Occipital lobe (tissue), 3 donors: ENCODE measurements at places on chromosomes 2 and 18.
A peak's percentile ranks its signal among the peaks of the same experiment; 100 is the strongest.

DNA sequence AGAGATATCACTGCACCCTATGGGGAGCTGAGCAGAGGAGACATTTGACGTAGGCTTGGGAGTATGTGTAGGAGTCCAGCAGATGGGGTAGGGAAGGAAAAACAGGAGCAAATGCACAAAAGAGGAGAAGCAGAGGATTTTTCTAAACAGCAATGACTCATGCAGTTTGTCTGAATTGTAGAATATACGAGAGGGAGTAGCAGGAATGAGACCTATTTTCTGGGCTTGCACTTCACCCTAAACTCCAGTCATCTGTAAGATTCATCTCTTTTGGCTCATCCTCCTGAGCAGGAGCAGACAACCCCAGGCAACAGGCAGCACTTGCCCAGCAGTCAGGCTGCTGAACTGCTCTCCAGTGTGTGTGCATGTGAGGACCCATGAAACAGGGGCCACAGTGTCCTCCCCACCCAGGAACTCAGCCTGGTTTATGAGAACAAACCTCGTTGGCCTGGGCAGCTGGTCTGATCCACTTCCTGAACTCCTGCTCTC is 100.2 kb upstream of the CDC42EP3 start:
- peak; percentile 10 for DNase-seq

DNA sequence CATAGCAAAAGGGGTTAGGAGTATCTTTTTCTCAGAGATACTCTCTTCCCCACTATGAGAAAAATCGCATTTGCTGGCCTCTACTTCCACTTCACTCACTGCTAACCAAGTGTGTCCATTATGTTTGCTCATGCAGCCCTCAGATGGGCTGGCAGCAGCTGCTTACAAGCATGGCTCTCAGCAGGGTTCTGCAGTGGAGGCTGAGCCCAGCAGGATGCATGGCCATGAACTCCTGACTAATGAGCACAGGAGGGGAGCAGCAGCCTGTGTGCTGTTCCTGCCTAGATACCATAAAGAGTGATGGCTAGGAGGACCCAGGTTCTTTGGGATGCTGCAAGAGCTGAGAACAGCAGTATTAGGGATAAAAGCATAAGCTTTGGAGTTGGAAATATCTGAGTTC is 316.9 kb upstream of the THSD7B start:
- DNase-seq = no peak

- DNase-seq = no peak
Observed at GRCh38 chr2:96875498-96876268, 5.8 kb upstream of the SEMA4C start.

DNA sequence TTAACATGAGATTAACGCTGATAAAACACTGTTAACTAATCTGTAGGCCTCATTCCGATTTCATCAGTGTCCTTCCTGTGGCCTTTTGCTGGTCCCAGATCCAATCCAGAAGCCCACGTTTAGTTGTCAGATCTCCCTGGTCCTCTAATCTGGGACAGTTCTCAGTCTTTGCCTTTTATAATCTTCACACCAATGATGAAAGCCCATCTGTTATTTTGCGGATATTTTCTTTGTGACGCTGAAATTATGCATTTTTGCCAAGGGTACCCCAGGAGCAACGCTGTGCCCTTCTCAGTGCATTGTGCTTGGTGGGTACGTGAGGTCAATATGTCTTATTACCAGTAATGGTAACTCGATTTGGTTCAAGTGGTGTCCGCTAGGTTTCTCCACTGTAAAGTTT is 51.1 kb downstream of the COPS8 start:
- no peak for DNase-seq

- no peak for DNase-seq
Observed at GRCh38 chr2:27844821-27845255, 45.3 kb downstream of the RBKS start.

DNA sequence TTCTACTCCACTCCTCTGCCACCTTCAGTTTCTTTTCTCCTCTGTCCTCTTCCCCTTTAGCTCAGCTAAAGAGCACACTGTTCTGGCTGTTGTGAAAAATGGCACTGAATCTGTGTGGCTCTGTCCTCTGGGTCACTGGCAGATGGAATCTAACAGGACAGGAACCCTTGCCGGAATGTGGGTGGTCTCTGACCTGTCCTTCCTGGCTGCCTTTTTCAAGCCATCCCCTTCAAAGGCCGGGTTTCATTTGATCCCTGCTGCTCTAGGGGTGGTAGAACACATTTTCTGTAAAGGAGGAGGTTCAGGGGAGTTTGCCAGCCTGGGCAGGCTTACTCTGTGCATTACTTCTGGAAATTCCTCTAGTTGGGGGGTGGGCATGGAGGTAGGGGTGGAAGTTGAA is 29.9 kb downstream of the MTCL1 start:
- no peak for DNase-seq

- DNase-seq = no peak
Observed at GRCh38 chr18:56276466-56276865, 361.9 kb downstream of the TXNL1 start.

DNA sequence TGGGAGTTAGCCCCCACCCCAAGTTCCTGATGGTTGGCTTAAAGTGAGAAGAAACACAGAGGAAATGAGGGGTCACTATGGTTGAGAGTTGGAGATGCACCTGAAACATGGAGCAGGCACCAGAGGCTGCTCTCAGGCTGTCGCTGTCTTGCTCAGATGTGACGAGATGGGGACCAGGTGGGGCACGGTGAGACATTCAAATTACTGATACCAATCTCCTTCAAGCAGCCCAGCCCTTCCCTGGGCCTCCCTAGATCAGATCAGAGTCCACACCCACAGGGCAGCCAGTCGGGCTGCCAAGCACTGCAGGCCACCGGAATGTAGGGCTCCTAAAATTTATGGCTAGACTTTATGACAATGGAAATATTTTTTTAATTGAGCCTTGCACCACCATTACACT is 176.6 kb downstream of the CELF4 start:
- no peak for DNase-seq

GRCh38 chr18:45111502-45111848 is 430.8 kb downstream of the SETBP1 start:
- DNase-seq = no peak

DNA sequence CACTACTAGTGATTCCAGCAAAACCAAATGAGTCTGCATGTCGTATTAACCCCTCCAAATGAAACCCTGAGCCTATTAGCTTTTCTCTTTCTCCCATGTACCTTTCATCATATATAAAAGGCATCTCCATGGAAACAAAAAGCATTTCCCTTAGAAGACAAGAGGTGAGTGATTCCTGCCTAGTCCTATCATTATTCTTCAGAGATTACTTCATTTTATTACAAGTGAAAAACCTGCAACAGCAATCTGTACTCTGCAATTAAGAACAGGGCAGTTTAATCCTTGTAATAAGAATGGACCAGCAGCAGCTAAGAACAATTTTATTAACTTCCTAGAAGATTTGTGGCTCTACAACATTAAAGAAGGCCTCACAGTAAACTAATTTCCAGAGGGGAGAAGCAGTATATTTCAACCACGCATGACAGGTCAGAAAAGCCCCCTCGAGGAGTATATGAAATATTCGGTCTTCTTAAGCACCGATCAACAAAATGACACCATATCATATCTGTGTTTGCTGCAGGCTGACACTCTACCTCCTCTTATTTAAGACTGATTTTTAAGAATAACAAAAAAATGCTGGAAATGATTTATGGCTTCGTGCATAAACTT is 132.3 kb upstream of the TFPI start:
- no peak for DNase-seq

DNA sequence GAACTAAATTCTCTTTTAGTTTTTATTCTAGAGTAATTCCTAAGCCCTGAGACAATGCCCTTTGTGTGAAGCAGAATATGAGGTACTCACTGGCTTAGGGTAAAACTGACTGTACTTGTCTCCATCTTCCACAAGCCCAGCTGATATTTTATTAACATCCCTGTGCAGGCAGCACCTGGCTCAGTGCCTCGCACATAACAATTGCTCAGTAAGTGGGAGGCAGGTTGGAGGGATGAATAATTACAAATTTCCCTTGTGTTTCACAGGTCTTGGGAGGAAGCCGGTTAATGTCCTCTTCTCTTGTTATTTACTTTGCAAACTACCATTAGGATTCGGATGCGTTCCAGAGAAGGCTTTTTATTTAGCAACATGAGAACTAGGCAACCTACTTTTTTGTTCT is 249.8 kb upstream of the FSHR start:
- peak; percentile 44 for DNase-seq

- DNase-seq = no peak
Observed at GRCh38 chr18:23618862-23619387, 32.6 kb upstream of the NPC1 start.

- DNase-seq = no peak
Observed at GRCh38 chr2:122168799-122169198, 413.3 kb downstream of the TSN start.

DNA sequence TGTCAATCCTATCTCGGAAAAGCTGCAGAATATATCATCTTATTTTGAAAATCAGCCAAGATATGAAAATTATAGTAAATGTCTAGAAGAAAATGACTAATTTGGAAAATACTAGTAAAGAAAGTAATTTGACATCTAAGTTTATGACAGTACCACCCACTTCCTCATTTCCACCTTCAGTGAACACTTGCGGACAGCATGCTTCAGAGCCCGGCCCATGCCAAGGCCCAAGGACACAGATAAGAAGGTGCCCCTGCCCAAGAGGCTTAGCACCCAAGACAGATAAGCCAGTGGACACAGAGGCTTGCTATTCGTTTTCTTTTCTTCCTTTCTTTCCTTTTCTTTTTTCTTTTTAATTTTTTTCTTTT is 4.8 kb upstream of the KCNG2 start:
- no peak for DNase-seq

- no peak for DNase-seq
Observed at GRCh38 chr18:44411262-44411905, 269.3 kb upstream of the SETBP1 start.

- DNase-seq = no peak
Observed at GRCh38 chr2:99088017-99088416, 53.5 kb upstream of the C2orf15 start.

DNA sequence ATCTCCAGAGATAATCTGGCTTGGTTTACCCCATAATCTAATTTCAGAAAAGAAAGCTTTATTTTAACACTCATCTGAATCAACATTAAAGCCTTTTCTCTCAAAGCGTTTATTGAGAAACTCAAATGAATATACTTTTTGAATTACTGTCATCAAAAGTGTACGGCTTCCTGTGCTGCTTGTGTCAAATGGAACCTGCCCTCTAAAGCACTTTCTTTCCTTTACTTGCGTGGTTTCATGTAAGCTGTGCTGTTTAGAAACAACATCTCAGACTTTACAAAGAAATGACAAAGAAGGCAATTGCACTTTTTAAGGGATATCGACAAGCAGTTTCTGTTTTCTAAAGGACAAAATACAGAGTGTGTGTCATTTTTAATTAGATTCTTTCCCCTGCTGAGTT is 35.1 kb downstream of the CYBRD1 start:
- no peak for DNase-seq

DNA sequence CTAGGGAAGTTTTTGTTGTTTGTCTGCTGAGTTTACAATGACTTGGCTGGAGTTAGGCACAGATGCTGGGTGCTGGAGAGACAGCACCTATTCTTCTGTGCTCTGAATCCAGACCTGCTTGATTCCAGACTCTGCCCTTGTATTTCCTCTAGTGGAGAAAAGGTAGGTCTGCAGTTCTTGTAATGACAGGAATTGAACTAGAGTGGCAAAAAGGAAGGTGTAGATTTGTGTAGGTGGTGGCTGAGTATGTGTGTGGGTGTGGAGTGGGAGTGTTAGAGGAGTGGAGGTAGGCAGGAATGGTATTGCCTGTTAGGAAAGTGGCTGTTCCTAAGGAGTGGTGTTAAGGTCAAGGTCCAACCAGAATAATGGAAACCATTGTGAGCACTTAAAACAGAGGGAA is 71.9 kb upstream of the LYPD6 start:
- DNase-seq = no peak

DNA sequence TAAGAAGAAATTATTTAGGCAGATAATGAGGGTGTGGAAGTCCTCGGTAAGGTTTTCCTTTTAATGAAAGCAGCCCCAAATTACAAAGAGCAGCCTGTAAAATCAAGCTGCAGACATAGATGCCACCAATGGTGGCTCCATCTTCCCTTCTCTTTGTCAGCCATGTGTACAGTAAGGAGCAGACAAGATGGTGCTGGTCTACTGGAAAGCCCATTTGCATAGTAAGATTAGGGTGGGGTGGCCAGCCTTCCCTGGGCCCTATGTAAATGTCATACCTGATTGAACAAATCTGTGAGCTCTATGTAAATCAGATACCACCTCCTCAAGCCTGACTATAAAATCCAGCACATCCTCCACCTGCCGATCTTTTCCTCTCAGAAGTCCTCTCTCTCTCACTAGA is 154.4 kb upstream of the SERTAD2 start:
- no peak for DNase-seq

DNA sequence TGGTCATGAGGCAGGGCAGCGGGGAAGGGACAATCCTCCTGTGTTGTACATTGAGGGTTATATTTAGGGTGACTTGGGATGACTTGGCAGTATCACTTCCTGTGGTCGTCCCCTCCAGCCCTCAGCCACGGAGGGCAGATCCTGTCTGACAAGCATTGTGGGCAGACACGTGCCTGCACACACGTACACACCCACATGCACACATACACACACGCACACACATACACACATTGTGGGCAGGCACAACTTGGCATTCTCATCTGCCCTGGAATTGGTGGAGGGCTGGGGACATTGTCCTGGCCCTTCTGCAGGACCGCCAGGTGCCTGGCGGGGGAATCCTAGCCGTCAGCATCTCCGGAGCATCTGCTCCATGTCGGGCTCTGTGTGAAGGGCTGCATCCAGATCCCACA is 47.6 kb downstream of the ODC1 start:
- no peak for DNase-seq

GRCh38 chr2:138964418-138964817 is 184.2 kb upstream of the NXPH2 start:
- DNase-seq = no peak

GRCh38 chr18:6315517-6316331 is 99.0 kb downstream of the L3MBTL4 start:
- DNase-seq = no peak

GRCh38 chr2:20577495-20578235 is 73.2 kb downstream of the HS1BP3 start:
- no peak for DNase-seq

GRCh38 chr2:80057956-80058355 is 246.6 kb downstream of the LRRTM1 start:
- DNase-seq = no peak

GRCh38 chr18:74520096-74520833 is 14.0 kb upstream of the CNDP1 start:
- no peak for DNase-seq

DNA sequence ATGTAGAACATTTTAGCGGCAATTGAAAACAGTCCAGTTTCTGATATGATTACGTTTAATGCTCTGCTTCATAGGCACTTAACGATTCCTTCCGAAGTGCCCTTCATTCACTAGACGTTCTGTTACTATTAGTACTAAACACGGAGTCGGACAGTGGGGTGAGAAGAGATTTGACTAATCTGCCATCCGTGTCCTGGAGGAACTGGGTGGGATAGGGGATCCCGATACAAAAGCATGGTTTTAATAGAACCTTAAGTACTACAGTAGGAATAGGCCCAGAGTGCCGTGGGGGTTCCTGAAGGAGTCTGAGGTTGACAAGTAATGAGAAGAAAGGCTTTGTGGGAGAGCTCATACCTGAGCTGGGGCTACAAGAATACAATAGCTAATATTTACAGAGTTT is 631 bp downstream of the MORN2 start:
- DNase-seq = no peak

GRCh38 chr18:73879766-73880165 is 267.9 kb downstream of the FBXO15 start:
- no peak for DNase-seq
